Posterior vena cava (tissue), 2 donors: ENCODE measurements at places on chromosomes 6 and 20. TPM values are rescaled to one million over a fixed set of nuclear protein-coding genes. Genes with fewer than 3 reads are reported as not detected.
A peak's percentile ranks its signal among the peaks of the same experiment; 100 is the strongest.

GRCh38 chr6:128632131-128632530 is 111.7 kb upstream of the PTPRK start:
- DNase-seq = no peak

DNA sequence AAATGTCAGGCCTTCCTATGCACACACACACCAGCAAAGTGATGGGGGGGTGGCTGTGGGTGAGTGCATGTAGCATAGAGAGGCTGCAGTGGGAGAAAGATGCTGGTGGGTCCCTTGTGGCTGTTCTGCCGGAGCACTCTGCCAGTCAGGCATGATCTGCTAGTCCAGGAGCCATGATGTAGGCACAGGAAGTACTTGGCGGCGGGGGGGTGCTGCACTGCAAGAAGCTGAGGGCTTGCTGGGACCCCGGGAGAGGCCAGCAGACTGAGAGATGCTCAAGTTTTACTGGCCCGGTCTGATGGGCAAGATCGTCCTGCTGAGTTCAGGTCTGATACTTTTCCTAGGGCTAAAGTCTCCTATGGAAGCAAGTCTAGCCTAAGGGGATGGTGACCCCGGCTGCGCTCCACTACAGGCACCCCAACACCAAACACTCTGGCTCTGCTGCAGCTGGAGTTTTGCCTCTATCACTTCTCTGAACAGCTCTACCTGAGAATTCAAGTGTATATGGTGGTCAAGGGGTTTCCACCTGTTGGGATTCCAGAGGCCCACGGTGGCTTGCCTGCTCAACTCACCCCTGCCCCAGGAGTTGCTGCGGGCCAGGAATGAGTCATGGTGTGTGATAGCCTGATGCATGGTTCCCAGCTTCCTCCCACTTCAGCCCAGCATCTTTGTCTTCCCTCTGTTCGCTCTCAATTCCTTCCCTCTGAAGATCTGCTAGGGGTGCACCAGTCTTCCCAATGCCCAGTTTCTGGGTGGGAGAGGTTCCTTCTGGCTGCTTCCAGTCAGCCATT is 971.8 kb upstream of the ADGRB3 start:
- DNase-seq = no peak

- DNase-seq = no peak
Measured at GRCh38 chr6:71373943-71374342, 85.3 kb downstream of the OGFRL1 start.

GRCh38 chr20:6489361-6490171 is 277.9 kb upstream of the BMP2 start:
- DNase-seq = no peak

GRCh38 chr6:36444470-36444869 is 1.7 kb downstream of the KCTD20 start:
- DNase-seq = no peak

ZNF311 gene
- 1.7 TPM for total RNA-seq

DNA sequence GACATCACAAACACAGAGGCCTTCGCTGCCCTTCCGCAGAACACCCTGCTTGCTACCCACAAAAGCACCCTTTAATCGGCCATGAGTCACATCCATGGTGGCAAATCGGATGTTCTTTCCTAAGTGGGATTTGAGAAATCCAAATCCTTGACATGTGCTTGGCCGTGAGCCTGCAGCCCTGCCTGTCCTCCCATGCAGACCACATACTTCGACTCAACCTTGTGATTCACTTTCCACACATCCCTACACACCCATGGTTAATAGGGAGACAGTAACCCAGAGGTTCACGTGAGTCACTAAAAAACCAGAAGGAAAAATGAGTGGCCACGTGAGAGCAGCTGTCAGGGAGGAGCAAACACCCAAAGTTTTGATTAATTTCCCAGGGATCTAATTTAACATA is 19.4 kb downstream of the RAMACL start:
- DNase-seq = peak; percentile 63
